ENCODE measurements at places on chromosomes 7 and 10.

- DNase-seq: peak; percentile 26
Observed at GRCh38 chr7:152336754-152337368, 98.9 kb downstream of the KMT2C start.

GRCh38 chr10:78778444-78779338, 290.1 kb upstream of the ZMIZ1 start:
- no peak for DNase-seq

DNA sequence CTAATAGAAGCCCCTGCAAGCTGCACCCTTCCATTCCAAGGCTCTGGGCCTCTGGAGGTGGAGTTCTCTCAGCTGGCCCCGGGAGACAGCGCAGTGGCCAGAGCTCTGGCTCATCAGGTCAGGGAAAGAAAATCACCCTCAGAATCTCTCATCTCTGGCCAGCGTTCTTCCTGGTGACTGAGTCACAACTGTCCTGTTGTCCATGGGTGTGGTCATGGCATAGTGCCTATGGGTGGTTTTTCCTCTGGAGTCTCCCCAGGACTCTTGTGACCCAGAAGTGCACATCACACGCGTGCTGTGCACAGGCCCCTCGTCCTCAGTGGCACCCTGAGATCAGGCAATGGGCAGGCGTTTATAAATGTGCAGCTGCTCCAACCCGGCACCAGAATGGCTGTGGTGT, 27.4 kb upstream of the FXYD4 start:
- no peak for DNase-seq

GRCh38 chr7:3559278-3559677, 258.2 kb downstream of the SDK1 start:
- no peak for DNase-seq

Measured in muscle of arm (tissue), 14 donors.